ENCODE measurements at places on chromosomes 6 and 20.

DNA sequence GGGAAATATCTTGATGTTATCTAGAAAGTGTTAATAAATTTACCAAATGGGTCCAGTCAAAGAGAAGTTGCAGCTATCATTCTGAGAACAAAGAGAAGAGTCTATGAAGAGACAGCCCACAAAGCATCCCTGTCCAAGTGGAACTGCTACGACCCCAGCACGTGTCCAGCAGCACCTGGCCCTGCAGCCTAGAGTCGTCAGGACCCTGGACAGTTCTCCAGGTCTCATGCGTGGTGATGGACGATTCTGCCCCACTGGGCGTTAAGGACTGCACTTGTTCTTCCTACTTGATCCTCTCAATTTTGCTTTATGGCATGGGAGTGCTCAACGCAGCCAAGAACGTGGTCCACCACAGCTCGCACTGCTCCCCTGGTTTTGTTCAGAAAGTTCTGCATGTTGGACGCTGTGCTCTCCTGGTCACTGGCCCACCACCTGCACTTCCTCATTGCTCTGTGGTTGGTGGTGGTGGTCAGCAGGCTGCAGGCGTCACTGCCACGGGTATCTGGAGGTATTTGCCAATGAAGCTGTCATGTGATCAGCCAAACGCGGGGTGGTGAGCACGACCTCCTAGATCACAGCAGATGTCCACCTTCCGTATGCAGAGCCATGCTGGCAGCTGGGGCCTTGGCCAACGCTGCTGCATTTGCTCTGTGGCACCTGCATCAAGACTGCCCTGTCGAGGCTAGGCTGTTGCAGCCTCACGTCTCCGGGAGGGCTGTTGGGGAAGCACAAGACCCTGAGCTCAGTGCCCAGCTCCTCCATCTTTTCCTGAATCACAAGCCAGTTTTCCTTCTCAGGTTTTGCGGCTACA is 356.4 kb downstream of the CDH4 start:
- DNase-seq: peak; percentile 18

- DNase-seq: peak; percentile 32
Measured at GRCh38 chr6:41446907-41447545, 99.2 kb upstream of the FOXP4 start.

GRCh38 chr20:47713878-47714450 is 71.3 kb downstream of the SULF2 start:
- DNase-seq: no peak

GRCh38 chr6:160767647-160768019 is 65.6 kb downstream of the PLG start:
- DNase-seq: no peak

GRCh38 chr6:168876956-168877355 is 376.7 kb downstream of the THBS2 start:
- DNase-seq: no peak

GRCh38 chr6:104603108-104603745 is 256.5 kb downstream of the HACE1 start:
- no peak for DNase-seq

DNA sequence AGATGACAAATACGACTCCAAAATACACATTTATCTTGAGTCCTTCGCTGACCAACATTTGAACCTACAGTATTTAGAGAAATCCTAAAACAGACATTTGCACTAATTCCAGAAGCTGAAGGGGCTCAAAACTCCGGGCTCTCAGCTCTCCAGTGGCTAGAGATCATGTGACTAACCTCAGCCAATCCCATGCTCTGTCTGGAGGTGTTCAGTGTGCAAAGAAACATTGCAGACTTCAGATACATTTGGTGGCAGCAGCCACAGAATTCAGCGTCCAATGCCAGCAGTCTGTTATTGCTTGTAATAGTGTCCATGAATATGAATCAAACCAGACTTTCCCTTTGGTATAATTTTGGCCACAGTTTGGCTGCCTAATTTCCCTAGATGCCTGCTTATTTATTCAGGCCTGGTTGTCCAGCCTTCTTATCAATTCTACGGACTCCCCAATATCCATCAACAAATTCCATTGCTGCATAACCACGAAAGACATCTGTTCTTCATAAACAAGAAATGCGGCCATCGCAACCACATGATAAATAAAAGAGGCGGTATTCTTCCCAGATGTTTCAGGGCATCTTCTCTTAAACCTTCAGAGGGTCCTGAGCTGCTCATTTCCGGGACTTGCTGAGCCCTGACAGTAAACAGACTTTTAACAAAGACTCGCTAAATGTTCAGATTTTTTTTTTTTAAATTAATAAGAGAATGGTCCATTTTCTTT is 14.5 kb upstream of the CYP24A1 start:
- DNase-seq: no peak

DNA sequence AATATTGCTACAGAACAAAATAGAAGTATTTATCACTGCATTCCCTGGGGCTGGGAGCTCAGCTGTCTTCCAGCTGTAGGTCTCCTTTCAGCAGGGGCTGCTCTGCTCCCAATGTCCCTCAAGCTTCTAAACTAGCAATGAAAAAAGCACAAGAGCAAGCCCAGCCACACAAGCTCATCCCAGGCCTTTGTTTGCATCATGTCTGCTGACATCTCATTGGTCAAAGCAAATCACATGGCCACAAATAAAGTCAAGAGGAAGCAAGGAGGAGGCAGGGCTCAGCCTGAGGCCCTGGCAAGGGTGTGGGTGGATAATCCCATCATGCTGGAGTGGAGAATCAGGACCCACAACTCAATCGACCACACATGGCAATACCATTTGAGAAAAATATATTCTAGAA is 2.2 kb upstream of the BFSP1 start:
- DNase-seq: peak; percentile 59

GRCh38 chr20:33522256-33522820 is 32.4 kb downstream of the CBFA2T2 start:
- DNase-seq: no peak

DNA sequence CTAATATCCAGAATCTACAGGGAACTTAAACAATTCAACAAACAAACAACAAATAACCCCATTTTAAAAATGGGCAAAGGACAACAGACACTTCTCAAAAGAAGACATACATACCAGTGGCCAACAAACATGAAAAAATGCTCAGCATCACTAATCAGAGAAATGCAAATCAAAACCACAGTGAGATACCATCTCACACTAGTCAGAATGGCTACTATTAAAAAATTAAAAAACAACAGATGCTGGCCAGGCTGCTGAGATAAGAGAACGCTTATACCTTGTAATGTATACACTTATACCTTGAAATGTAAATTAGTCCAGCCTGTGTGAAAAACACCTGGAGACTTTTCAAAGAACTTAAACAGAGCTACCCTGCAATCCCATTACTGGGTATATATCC is 166.8 kb downstream of the IBTK start:
- DNase-seq: no peak
